ENCODE measurements at places on chromosomes 16 and 17. TPM values are rescaled to one million over a fixed set of nuclear protein-coding genes. Genes with fewer than 3 reads are reported as not detected.

DNA sequence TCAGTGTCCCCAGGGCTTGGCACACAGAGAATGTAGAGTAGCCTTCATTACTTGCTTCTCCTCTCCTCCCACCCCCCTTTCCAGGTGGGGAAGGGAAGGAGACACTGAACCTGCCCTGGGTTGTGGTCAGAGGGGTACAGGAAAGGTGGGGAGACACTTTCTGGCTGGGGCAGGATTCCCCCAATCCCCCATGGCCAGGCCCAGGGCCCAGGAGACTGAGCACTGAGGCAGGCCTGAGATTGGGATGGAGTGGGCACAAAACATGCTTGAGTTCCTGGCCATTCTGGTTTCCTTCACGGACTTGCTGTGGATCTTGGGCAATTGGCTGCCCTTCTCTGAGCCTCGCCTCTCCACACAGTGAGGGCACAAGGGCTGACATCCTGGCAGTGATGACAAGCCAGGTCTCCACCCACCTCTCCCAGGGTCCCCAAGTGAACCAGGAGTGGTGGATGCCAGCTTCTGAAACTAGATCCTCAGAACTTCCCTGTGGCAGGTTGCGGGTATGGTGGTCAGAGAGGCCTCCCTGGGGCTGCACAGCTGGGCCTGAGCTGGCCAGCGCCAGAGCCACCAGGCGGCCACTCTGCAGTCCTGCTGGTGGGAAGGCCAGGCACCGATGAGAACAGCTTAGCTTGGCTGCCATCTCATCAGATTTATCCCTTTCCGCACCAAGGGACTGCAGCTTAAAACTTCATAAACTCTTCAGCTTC, 9.3 kb downstream of the ZNF629 start:
- no peak overlapping the region for H3K4me3 ChIP-seq
- H3K27ac ChIP-seq: no peak overlapping the region
- no peak for DNase-seq
- H3K36me3 ChIP-seq: peaks cover 1% of the 10 kb centered on the region
- H3K27me3 ChIP-seq: no peaks in the 10 kb centered on the region
- H3K4me1 ChIP-seq: no peaks in the 10 kb centered on the region

The NPIPB9 gene
- total RNA-seq: 5.2 TPM

GRCh38 chr17:80895366-80895765, 96.3 kb upstream of the CHMP6 start:
- H3K36me3 ChIP-seq: no peaks in the 10 kb centered on the region
- H3K4me3 ChIP-seq: no peak overlapping the region
- no peak for DNase-seq
- no peak overlapping the region for H3K27ac ChIP-seq
- H3K4me1 ChIP-seq: peaks cover 36% of the 10 kb centered on the region

DNA sequence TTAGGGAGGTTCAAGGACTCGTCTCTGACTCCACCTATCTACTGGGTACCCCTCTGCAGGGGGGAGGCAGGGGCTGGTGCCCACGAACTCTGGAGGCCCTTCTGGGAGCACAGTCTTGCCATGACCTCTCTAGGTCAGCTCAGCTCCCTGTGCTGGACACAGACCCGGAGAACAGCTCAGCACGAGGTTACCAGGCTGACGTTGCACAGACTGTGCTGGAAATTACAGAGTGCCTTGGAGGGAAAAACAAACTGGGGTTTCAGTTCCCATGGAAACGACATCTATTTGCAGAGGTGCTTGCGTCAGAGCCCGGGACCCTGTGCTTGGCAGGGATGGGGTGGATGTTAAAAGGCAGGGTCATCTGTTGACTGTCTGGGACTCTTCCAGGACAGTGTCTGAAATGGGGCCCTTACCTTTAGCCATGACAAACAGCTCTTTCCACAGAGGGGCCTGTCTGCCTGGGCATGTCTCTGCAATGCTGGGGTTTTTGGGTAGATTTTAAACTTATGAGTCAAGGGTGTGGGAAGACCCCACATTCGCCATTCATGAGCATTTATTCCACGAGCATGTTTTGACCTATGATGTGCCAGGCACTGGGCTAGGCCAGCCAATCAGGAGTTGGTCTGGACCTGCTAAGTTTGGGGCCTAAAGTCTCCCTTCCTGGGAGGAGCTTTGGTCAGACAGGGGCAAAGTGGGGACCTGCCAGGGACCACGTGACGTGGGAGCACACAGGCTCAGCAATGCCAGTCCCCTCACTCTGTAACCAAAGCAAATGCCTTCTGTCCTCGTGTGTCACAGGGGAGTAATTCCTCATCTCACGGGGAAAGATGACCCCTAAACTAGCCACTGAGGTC, 22.5 kb downstream of the CCR7 start:
- peak; percentile 57 for DNase-seq
- no peak overlapping the region for H3K4me3 ChIP-seq
- H3K4me1 ChIP-seq: peaks cover 84% of the 10 kb centered on the region

DNA sequence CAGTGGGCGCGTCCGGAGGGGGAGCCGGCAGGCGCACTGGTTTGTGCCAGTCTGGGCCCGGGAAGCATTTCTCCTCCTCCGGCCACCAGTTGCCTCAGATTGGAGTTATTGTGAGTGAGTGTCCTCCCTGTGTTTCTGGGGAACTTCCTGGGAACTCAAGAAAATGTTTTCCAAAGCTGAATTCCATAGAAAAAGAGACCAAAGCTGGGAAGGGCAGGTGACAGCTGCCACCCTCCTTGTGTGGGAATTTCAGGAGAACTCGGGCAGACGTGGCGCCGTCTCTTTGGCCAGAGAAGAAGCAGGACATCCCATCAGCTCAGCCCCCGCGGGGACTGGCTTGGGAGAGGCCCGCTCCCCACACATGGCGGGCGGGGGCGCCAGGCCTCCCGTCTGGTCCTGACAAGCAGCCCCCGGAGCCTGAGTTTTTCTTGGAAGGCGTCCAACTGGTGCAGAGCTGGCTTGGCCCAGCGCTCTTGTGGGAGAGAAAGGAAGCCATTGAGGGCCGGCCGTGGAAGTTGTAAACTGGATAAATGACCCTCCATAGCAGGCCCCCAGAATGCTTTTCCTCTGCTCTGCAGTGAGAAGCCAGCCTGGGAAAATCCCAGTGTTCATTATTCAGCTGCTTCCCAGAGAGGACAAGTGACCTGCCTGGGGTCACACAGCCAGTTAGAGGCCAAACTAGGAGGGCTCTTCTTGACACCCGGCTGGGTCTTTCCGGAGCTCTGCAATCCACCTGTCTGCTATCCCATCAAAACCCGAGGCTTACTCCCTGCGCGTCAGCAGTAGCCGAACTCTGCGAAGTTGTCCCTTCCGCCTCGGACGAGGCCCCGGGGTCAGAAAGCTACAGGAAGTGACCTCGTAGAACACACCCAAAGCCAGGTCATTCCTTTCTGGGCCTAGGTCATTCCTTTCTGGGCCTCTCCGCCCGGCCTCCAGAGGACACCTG, 39.2 kb upstream of the GSE1 start:
- H3K36me3 ChIP-seq: no peaks in the 10 kb centered on the region
- no peak for DNase-seq
- peaks cover 37% of the 10 kb centered on the region for H3K4me1 ChIP-seq
- H3K27ac ChIP-seq: no peak overlapping the region

DNA sequence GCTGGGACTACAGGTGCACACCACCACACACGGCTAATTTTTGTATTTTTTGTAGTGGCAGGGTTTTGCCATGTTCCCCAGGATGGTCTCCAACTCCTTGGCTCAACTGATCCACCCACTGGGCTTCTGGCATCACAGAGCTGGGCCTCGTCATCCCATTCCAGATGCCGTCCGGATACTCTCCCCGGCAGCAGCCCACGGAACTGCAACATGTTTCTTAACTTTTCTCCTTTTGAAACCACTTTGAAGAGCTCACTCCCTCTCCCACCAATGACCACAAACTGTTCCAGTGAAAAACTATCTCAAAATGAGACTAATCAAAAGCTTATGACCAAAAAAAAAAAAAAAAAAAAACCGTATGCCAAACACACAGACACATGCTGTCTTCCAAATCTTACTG, 17.6 kb downstream of the PEMT start:
- no peaks in the 10 kb centered on the region for H3K4me1 ChIP-seq
- H3K27me3 ChIP-seq: no peaks in the 10 kb centered on the region
- no peak for DNase-seq
- no peak overlapping the region for H3K27ac ChIP-seq
- H3K36me3 ChIP-seq: peaks cover 2% of the 10 kb centered on the region

- H3K4me1 ChIP-seq: no peaks in the 10 kb centered on the region
- no peaks in the 10 kb centered on the region for H3K27me3 ChIP-seq
- H3K36me3 ChIP-seq: no peaks in the 10 kb centered on the region
- no peak overlapping the region for H3K27ac ChIP-seq
Observed at GRCh38 chr17:79047923-79048825, 24.2 kb downstream of the C1QTNF1 start.

The MED13 gene
- 70.0 TPM for total RNA-seq

DNA sequence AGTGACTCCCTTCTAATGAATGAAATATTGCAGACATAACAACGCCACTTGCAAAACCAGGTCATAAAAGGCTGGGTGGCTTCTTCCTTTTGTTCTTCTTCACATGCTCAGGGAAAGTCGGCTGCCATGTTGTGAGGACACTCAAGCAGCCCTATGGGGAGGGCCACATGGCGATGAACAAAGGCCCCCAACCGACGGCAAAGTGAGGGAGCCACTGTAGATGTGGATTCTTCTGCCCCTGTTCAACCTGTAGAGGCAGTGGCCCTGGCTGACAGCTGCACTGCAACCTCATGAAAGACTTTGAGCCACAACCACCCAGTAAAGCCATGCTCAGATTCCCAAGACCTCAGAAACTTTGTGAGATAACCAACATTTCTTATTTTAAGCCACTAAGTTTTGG, 203.5 kb upstream of the TNRC6C start:
- H3K36me3 ChIP-seq: no peaks in the 10 kb centered on the region
- no peaks in the 10 kb centered on the region for H3K4me1 ChIP-seq
- H3K4me3 ChIP-seq: no peak overlapping the region
- no peak overlapping the region for H3K27ac ChIP-seq
- no peaks in the 10 kb centered on the region for H3K27me3 ChIP-seq

The SDR42E2 gene
- 0.67 TPM for total RNA-seq

- H3K27me3 ChIP-seq: no peaks in the 10 kb centered on the region
- DNase-seq: no peak
- no peak overlapping the region for H3K27ac ChIP-seq
- no peak overlapping the region for H3K4me3 ChIP-seq
- no peaks in the 10 kb centered on the region for H3K36me3 ChIP-seq
- no peaks in the 10 kb centered on the region for H3K4me1 ChIP-seq
Observed at GRCh38 chr16:63938661-63939060, 1183.2 kb downstream of the CDH11 start.

GRCh38 chr16:19223235-19224170, 55.5 kb downstream of the SYT17 start:
- H3K27me3 ChIP-seq: no peaks in the 10 kb centered on the region
- H3K4me1 ChIP-seq: no peaks in the 10 kb centered on the region
- no peaks in the 10 kb centered on the region for H3K36me3 ChIP-seq

DNA sequence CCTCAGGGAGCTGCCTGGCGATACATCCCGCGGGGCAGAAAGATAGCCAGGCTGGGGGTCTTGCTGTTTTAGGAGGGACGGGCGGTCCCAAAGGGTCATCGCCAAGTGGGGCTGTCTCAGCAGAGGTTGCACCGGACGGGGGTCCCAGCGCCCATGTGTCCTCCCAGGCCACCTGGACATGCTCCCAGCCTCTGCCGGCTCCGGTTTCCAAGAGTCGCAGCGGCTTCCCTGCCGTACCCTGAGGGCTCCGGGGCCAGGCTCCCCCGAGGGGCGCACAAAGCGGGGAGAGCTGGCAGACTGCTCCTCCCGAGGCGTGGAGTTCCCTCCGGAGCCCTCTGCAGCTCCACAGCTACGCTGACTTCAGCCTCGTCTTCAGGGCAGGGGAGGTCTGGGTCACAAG, 1.2 kb downstream of the TRARG1 start:
- no peak overlapping the region for H3K4me3 ChIP-seq
- H3K4me1 ChIP-seq: peaks cover 5% of the 10 kb centered on the region
- no peaks in the 10 kb centered on the region for H3K36me3 ChIP-seq
- no peaks in the 10 kb centered on the region for H3K27me3 ChIP-seq
- DNase-seq: no peak

GRCh38 chr16:85462714-85463611, 150.2 kb upstream of the GSE1 start:
- H3K27me3 ChIP-seq: peaks cover 3% of the 10 kb centered on the region
- H3K4me1 ChIP-seq: no peaks in the 10 kb centered on the region
- H3K27ac ChIP-seq: no peak overlapping the region
- H3K36me3 ChIP-seq: no peaks in the 10 kb centered on the region

GRCh38 chr16:81123092-81123852, 27.1 kb upstream of the GCSH start:
- no peak overlapping the region for H3K4me3 ChIP-seq
- H3K4me1 ChIP-seq: no peaks in the 10 kb centered on the region
- H3K36me3 ChIP-seq: no peaks in the 10 kb centered on the region
- H3K27me3 ChIP-seq: no peaks in the 10 kb centered on the region
- H3K27ac ChIP-seq: no peak overlapping the region

DNA sequence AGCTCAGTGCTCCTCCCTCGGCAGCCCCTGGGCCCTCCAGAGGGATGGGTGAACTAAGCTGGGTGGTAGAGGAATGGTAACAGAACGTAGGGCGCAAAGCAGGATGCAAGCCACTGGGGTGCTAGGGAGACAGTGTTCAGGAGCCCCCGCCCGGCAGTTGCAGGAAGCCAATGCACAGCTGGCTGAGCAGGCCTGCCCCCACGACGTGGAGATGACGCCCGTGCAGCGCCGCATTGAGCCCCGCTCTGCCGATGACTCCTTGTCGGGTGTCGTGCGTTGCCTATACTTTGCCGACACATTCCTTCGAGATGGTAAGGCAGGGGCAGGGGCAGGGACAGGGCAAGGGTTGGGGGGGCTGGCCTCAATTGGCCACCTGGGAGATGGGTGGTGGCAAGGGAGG, 12.9 kb downstream of the LLGL1 start:
- H3K4me3 ChIP-seq: no peak overlapping the region
- H3K27me3 ChIP-seq: no peaks in the 10 kb centered on the region
- H3K36me3 ChIP-seq: no peaks in the 10 kb centered on the region
- H3K4me1 ChIP-seq: no peaks in the 10 kb centered on the region

DNA sequence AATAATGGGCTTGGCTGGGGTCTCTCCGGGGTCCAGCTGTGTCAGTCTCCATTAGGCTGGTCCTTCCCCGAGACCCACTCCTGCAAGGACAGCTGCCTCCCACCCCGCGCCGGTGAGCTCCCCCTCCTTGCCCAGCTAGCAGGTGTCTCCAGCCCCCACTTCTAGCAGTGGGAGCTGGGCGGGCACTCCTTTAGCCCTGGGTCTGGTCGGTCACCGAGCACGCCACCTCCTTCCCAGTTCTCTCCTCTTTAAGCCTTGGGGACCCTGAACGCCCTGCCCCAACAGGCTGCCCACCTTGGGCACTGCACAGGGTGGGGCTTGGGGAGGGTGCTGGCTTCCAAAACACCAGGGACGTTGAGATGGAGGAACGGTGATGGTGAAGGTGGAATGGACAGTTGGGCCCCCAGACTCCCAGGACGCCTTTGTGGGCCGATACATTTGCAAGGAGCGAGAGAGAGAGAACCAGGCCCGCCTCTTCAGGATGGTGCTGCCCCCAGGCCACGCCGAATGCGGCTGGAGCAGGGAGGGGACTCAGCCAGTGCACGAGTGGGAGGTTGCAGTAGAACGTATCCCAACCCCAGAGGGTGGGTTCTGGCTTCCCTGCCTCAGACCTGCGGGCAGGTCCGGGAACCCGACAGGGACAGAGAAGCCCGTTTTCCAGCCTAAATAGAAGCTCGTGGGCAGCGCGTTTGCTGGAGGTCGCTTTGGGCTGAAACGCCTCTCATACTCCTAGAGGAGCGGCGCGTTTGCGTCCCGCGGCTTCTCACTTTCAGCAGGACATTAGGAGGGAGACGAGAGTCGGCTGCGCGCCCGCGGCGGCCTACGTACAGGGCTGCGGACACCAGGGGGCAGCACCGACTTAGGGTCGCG, 10.7 kb downstream of the TBX2 start:
- peaks cover 7% of the 10 kb centered on the region for H3K4me1 ChIP-seq
- H3K36me3 ChIP-seq: no peaks in the 10 kb centered on the region

The IQCK gene
- 4.1 TPM for total RNA-seq

The HOXB9 gene
- 0.12 TPM for total RNA-seq

GRCh38 chr16:22621586-22622155, 111.0 kb downstream of the NPIPB5 start:
- H3K27me3 ChIP-seq: no peaks in the 10 kb centered on the region
- H3K36me3 ChIP-seq: no peaks in the 10 kb centered on the region
- DNase-seq: no peak
- no peaks in the 10 kb centered on the region for H3K4me1 ChIP-seq
- no peak overlapping the region for H3K27ac ChIP-seq
